Osteoblast (primary cell): ENCODE measurements at places on chromosomes 13 and 19. TPM values are rescaled to one million over a fixed set of nuclear protein-coding genes. Genes with fewer than 3 reads are reported as not detected.

The CTXN1 gene
- 1.5 and 2.5 TPM in 2 replicates for total RNA-seq

The ATP8B3 gene
- total RNA-seq, result 0.59 and 0.72 TPM in 2 replicates

The FFAR1 gene
- total RNA-seq, result not detected in 2 replicates

The WDR88 gene
- not detected in 2 replicates for total RNA-seq

The ZNF223 gene
- total RNA-seq, result 5.8 and 6.8 TPM in 2 replicates

The LIN37 gene
- 9.0 and 13.6 TPM in 2 replicates for total RNA-seq

The LPAR6 gene
- 11.9 and 14.7 TPM in 2 replicates for total RNA-seq

The VMAC gene
- total RNA-seq, result 12.3 and 12.7 TPM in 2 replicates

The ZNF575 gene
- 0.29 and 0.72 TPM in 2 replicates for total RNA-seq

The NCR1 gene
- total RNA-seq, result 0.36 and 0.59 TPM in 2 replicates

The COG6 gene
- 36.2 and 44.5 TPM in 2 replicates for total RNA-seq

The PBX4 gene
- 0.36 and 0.88 TPM in 2 replicates for total RNA-seq

The ZGLP1 gene
- total RNA-seq, result 0.59 and 0.72 TPM in 2 replicates

The ZNF91 gene
- total RNA-seq, result 14.8 and 20.6 TPM in 2 replicates

The DACH1 gene
- total RNA-seq, result not detected in 2 replicates

DNA sequence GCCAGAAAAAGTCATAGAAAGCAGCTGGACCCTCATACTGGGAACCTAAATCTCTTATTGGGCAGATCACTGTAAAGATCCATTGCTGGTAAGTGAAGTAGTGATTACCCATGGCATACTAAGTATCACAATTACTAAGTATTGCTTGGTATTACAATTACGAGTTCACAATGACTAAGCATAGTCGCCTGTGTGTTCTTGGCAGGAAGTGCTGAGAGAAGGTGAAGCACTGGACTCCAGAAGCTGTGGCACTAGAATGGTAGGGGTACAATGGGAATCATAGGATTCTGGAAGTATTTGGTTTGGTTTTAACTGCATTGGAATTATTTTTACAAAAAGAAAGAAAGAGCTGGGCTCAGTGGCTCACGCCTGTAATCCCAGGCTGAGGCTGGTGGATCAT lies 20.3 kb downstream of the LGALS16 start:
- H3K4me1 ChIP-seq, result no peaks in the 10 kb centered on the region
- H3K4me3 ChIP-seq, result no peak overlapping the region
- no peaks in the 10 kb centered on the region for H3K36me3 ChIP-seq
- H3K27me3 ChIP-seq, result peaks cover 3% of the 10 kb centered on the region

DNA sequence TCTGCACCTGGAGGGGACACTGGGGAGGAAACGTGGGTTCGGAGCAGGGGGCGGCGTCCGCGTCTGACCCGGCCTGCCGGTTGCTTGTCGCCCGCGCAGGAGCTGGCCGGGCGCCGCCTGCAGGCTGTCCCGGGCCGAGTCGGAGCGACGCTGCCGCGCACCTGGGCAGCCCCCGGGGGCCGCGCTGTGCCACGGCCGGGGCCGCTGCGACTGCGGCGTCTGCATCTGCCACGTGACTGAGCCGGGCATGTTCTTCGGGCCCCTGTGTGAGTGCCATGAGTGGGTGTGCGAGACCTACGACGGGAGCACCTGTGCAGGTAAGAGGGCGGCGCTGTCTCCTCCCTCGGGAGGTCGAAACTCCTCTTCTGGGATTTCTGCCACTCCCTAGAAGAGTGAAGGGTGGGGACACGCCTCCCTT lies 1.3 kb downstream of the ITGBL1 start:
- H3K4me3 ChIP-seq, result peak overlapping the region; percentile 90
- peaks cover 16% of the 10 kb centered on the region for H3K36me3 ChIP-seq
- peaks cover 66% of the 10 kb centered on the region for H3K4me1 ChIP-seq
- peak overlapping the region; percentile 82 for H3K27ac ChIP-seq

GRCh38 chr19:16125737-16126495 lies 14.2 kb downstream of the RAB8A start:
- H3K27ac ChIP-seq, result no peak overlapping the region
- DNase-seq, result peak; percentile 89
- H3K36me3 ChIP-seq, result peaks cover 79% of the 10 kb centered on the region

GRCh38 chr19:1253514-1254080 lies 5.2 kb downstream of the MIDN start:
- H3K36me3 ChIP-seq, result peaks cover 57% of the 10 kb centered on the region
- peaks cover 35% of the 10 kb centered on the region for H3K4me1 ChIP-seq
- no peak for DNase-seq
- H3K4me3 ChIP-seq, result peak overlapping the region; percentile 80
- no peaks in the 10 kb centered on the region for H3K27me3 ChIP-seq

DNA sequence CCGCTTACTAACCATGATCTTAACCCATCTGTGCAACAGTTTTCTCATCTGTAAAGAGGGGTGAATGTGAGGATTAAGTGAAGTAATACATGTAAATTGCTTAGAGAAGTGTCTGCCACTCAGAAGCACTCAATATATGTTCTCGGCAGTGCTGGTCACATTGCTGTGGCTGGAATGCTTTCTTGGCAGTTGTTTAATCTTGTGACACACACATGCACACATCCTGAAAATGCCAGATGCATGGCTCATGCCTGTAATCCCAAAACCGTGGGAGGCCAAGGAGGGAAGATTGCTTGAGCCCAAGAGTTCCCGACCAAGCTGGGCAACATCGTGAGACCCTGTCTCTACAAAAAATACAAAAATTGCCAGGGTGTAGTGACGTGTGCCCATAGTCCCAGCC lies 4.9 kb upstream of the DMKN start:
- H3K36me3 ChIP-seq, result no peaks in the 10 kb centered on the region
- H3K27me3 ChIP-seq, result no peaks in the 10 kb centered on the region
- peaks cover 29% of the 10 kb centered on the region for H3K4me1 ChIP-seq
- DNase-seq, result peak; percentile 96
- H3K27ac ChIP-seq, result peak overlapping the region; percentile 82

GRCh38 chr19:53826876-53827275 lies 2.8 kb upstream of the NLRP12 start:
- no peak overlapping the region for H3K4me3 ChIP-seq
- H3K27me3 ChIP-seq, result peaks cover 9% of the 10 kb centered on the region
- no peaks in the 10 kb centered on the region for H3K36me3 ChIP-seq
- no peaks in the 10 kb centered on the region for H3K4me1 ChIP-seq

DNA sequence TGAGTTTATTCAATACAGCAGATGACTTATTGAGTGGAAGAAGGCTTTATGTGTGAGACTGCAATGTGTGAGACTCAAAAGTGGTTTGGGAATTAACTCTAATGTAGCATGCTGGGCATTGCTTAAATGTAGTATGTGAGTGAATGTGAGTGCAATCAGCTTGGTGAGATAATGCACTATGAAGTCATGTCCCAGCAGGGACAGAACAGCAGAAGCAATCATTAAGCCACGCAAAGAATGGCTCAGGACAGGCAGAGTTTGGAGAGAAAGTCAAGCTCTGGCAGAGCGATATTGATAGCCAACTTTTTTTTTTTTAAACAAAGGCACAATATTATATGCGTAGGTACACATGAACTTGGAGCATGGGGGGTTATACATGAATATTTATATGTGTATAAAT lies 597.7 kb downstream of the GPC6 start:
- H3K27ac ChIP-seq, result no peak overlapping the region
- no peak overlapping the region for H3K4me3 ChIP-seq
- peak; percentile 55 for DNase-seq
- H3K27me3 ChIP-seq, result no peaks in the 10 kb centered on the region
- no peaks in the 10 kb centered on the region for H3K36me3 ChIP-seq

- peak; percentile 86 for DNase-seq
- H3K27me3 ChIP-seq, result peaks cover 2% of the 10 kb centered on the region
- peaks cover 12% of the 10 kb centered on the region for H3K4me1 ChIP-seq
- no peak overlapping the region for H3K27ac ChIP-seq
- no peaks in the 10 kb centered on the region for H3K36me3 ChIP-seq
- H3K4me3 ChIP-seq, result no peak overlapping the region
Measured at GRCh38 chr13:51848674-51849073, 3.7 kb upstream of the TMEM272 start.

DNA sequence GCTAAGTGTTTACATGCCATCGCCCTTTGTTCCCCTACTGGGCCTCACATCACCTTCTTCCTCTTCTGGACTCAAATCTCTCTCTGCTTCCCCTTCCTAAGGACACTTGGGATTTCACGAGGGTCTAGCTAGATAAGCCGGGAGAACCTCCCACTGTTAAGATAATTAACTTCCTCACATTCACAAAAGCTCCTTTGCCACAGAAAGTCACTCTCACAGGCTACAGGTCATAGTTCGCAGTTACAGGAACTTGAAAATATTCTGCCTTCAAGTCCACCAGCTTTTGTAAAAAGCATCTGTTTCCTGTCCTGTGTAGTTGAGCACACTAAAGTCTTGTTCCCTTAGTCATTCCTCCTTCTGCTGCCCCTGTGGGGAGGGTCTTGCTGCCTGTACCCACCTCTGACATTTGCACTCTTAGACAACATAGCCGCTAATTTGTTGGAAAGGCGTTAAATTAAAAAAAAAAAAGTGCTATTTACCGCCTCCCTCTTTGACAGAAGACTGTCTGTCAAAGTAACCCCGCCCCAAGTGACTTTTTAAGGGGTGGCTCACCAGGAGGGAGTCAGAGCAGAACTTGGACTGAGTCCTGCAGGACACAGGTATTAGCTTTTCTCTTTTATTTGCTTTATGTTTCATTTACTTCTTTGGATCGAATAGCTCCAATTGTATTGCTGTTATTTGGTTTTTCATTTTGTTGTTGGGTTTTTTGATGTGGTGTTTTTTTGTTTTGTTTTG lies 26.8 kb upstream of the CEACAM21 start:
- no peak for DNase-seq
- H3K27ac ChIP-seq, result no peak overlapping the region
- no peak overlapping the region for H3K4me3 ChIP-seq
- H3K27me3 ChIP-seq, result peaks cover 13% of the 10 kb centered on the region
- H3K36me3 ChIP-seq, result no peaks in the 10 kb centered on the region

DNA sequence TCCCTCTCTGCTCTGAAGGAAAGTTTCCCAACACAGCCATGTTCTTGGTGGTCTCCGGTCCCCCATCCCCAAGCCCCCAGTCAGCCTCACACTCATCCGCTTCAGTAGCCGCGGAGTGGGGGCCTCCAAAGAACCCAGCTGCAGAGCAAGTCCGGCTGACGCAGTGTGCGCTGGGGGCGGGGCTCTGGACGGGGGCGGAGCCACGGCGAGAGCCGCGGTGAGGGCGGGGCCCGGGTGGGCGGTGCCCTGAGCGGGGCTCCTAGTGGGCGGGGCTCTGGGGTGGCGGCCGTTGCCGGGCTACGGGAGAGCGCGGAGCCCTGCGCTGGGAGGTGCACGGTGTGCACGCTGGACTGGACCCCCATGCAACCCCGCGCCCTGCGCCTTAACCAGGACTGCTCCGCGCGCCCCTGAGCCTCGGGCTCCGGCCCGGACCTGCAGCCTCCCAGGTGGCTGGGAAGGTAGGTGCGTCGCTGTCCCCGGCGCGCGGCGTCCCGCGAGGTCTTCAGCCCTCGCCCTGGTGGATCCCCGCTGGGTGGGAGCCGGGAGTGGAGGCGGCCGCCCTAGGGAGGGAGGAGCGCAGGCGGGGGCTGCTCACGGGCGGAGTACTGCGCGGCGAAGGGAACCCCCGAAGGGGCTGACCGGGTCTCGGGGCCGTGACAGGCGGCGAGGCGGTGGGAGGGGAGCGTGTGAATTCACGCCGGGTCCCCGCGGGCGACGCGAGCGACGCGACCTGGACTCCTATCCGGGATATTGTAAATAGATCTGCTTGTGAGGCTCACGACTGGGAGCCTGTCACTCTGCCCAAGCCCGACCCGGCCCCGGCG lies 9.1 kb downstream of the TNFRSF19 start:
- H3K4me1 ChIP-seq, result peaks cover 8% of the 10 kb centered on the region
- peaks cover 4% of the 10 kb centered on the region for H3K27me3 ChIP-seq
- no peaks in the 10 kb centered on the region for H3K36me3 ChIP-seq
- peak overlapping the region; percentile 87 for H3K4me3 ChIP-seq
- DNase-seq, result peak; percentile 97

- H3K27me3 ChIP-seq, result no peaks in the 10 kb centered on the region
- no peak overlapping the region for H3K4me3 ChIP-seq
- no peak for DNase-seq
- H3K27ac ChIP-seq, result no peak overlapping the region
- no peaks in the 10 kb centered on the region for H3K36me3 ChIP-seq
- H3K4me1 ChIP-seq, result no peaks in the 10 kb centered on the region
Measured at GRCh38 chr13:78764665-78765064, 105.7 kb upstream of the OBI1 start.

DNA sequence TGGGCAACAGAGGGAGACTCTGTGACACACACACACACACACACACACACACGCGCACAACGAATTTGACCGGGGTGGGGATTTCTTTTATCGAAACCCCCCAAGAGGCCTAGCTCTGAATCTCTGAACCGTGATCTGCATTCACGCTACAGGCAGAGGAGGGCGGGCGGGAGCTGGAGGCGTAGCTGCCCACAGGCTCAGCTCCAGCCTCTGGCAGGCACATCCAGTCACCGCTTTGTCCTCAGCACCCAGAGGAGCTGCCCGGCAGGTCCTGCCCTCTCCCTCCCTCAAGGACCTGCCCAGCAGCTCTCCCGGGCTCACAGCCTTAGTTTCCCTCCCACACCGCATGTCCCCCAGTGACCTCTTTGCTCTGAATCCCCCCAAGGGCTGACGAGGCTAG lies 20.0 kb downstream of the CILP2 start:
- peak; percentile 53 for DNase-seq
- no peak overlapping the region for H3K27ac ChIP-seq
- no peaks in the 10 kb centered on the region for H3K36me3 ChIP-seq

DNA sequence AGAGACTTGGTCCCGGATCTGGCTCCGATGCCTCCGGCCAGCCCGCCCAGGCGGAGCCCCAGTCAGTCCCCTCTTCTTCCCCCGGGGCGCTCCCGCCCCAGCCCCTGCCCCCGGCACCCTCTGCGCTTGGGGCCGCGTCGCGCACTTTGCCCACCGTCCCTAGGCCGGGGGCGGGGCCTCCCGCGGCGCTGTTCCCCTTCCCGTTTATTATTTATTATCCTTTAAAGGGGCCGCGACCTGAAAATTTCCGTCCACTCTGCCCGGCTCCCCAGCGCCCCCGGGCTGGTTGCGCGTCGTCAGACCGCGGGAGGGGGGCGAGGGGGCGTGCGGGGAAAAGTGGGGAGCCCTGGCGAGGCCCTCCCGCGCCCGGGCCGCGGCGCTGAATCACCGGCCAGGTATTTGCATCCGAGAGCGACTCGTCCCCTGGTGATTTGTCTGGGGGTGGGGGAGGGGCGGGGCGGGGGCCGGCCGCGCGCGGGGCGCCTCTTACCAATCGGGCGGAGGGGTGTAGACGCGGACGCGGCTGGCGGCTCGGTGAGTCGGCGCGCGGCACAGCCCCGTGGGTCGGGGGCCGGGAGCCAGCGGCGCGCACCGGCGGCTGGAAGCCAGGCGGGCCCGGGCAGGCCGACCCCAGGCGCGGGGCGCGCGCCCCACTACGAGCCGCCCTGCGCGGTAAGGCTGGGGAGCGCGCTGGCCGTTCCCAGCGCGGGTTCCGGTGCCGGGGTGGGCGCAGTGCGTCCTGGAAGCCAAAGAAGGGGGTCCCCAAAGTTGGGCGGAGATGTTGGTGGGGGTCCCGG lies at the start of gene ARID3A:
Gene ARID3A (plus strand): TSS at position 510 of the 797 bp plus-strand sequence. CDS start 3,494 bp downstream, outside the sequence.
- H3K27ac ChIP-seq, result peak within 1 kb of the TSS; percentile 78
- H3K27me3 ChIP-seq, result peaks cover 6% of the 10 kb centered on the region
- peak; percentile 100 for DNase-seq
- H3K4me1 ChIP-seq, result peaks cover 10% of the 10 kb centered on the region

- H3K4me3 ChIP-seq, result no peak overlapping the region
- no peaks in the 10 kb centered on the region for H3K4me1 ChIP-seq
- peaks cover 32% of the 10 kb centered on the region for H3K27me3 ChIP-seq
Measured at GRCh38 chr19:387777-388176, 21.2 kb downstream of the C2CD4C start.
